ENCODE measurements at places on chromosomes 6 and 20. TPM values are rescaled to one million over a fixed set of nuclear protein-coding genes. Genes with fewer than 3 reads are reported as not detected.

- no peak for DNase-seq
Measured at GRCh38 chr6:34315780-34316179, 67.0 kb upstream of the SMIM29 start.

The ZBTB46 gene
- total RNA-seq = 10.6 TPM

GRCh38 chr6:1436334-1437306 is 47.2 kb downstream of the FOXF2 start:
- DNase-seq = peak; percentile 58

DNA sequence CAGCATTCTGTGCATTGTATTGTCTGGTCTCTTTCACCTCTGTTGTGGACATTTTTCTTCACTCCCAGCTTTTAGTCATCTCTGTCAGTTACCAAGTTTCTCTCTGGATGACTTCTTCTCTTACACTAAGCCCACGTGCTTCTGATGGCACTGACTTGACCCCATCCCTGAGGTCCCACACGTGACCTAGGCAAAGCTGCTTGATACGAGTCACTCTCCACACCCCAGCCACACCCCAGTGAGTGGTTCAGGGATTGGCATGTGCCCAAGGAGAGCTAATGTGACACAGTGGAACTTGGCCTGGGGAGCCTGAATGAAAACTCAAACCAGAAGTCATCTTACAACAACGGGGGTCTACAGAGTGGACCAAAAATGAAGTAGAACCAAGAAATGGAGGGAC is 32.2 kb downstream of the HTR1E start:
- no peak for DNase-seq

The CGAS gene
- total RNA-seq = 16.0 TPM

The OPRM1 gene
- total RNA-seq = 1.2 TPM

GRCh38 chr6:34098045-34098936 is 47.6 kb downstream of the GRM4 start:
- no peak for DNase-seq

GRCh38 chr6:44661221-44662008 is 273.9 kb downstream of the CDC5L start:
- DNase-seq = peak; percentile 60

The PPP1R3G gene
- total RNA-seq = 4.7 TPM

GRCh38 chr6:123928529-123928928 is 124.9 kb downstream of the NKAIN2 start:
- DNase-seq = no peak

DNA sequence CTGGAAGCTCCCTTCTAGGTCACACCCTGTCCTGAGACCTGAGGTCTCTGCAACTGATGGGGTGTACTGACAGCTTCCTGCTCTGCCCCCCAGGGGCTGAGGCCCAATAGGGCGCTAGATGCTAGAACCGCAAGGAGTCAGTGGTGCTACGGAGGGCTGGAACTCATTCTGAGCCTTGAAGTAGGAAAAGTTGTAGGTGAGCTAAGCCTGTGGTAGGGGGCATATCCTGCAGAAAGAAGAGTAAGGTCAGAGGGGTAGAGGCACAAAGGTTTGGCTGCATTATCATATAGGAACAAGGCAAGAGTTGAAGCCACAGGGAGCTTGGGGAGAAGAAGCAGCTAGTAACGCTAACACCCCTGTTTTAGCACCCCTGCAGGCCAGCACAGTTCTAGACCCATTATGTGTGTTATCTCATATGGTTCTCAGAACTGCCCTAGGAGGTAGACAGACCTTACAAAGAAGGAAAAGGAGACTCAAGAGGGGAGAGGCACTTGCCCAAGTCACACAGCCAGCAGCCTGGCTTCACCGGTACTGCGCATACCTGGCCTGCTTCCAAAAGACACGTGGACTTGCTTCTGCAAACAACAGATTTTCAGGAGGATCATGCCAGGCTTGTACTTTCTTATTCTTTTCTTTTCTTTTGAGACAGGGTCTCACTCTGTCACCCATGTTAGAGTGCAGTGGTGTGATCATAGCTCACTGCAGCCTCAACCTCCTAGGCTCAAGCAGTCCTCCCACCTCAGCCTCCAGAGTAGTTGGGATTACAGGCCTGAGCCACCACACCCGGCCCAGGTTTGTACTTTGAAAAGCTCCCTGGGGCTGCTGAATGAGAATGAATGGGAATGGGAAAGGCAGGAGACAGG is 156.1 kb downstream of the MRPL14 start:
- no peak for DNase-seq

DNA sequence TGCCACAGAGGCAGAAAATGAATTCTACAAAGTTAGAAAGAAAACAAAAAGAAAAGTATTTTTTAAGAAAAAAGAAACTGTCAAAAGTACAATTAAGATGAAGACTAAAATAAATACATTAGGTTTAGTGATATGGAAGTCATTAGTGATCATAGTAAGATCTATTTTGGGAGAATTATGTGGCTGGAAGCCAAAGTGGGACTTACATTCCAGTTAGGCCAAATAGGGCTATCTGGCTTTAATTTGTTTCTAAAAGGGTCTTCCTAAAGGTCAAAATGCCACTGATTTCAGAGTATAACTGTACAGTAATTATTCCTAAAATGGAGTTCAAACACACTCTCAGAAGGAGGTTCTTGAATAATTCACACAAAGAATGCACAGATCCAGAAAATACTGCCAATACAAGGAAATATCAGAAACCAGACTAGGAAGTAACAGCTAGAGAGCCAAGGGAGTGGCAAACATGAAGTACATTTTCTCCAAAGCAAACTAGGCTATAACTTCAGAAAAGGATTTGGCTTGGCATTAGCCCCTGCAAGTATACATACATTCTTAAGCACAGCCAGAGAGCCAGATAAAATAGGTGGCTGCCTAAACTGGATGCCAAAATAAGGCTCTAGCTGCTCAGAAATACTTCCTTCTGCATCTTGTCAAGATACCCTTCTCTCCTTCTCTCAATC is 45.3 kb downstream of the PDSS2 start:
- DNase-seq = no peak

DNA sequence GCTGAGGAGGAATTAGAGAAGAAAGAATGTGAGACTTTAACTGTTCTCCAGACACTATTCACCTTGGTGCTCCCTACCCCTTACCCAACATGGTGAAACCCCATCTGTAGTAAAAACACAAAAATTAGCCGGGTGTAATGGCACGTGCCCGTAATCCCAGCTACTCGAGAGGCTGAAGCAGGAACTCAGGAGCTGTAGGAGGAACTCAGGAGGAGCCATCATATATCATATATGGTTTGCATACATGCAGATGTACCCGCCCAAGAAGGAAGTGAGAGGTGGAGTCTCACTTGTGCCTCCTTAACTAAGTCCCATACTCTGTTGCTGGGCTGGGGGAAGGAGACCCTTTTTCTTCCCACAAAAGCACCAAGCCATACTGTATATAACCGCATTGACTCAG is 35.5 kb upstream of the ME1 start:
- DNase-seq = no peak

GRCh38 chr6:31049518-31049917 is 39.2 kb downstream of the MUC22 start:
- no peak for DNase-seq

The DOK5 gene
- 20.4 TPM for total RNA-seq

GRCh38 chr6:14095437-14095836 is 22.1 kb upstream of the CD83 start:
- DNase-seq = no peak

DNA sequence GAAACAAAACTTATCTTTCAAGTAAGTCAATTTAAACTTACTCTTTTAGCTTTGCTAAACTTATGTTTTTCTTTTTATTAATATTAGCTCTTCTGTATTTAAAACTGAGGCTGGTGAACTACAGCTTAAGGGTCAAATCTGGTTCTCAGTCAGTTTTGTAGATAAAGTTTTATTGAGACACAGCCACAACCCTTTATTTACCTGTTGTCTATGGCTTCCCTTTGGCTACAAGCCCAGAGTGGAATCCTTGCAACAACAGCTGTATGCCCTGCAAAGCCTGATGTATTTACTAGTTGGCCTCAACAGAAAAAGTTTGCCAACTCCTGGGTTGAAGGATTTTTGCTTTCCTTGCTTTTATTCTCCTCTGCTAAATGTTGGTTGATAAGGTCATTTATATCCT is 491.4 kb upstream of the RNF217 start:
- DNase-seq = no peak

- no peak for DNase-seq
Measured at GRCh38 chr6:81465859-81466258, 286.6 kb downstream of the TENT5A start.

The SUMO4 gene
- total RNA-seq = 14.6 TPM

Measured in urinary bladder (tissue), 4 donors.